Metanephros (tissue), 2 donors: ENCODE measurements at places on chromosomes 6 and 20. TPM values are rescaled to one million over a fixed set of nuclear protein-coding genes. Genes with fewer than 3 reads are reported as not detected.

ITPR3 gene
- 13.8 TPM for total RNA-seq

SMOC2 gene
- 31.0 TPM for total RNA-seq

DLL1 gene
- 16.8 TPM for total RNA-seq

KIAA0408 gene
- total RNA-seq = 5.1 TPM

THBS2 gene
- 61.5 TPM for total RNA-seq

SMLR1 gene
- 0.29 TPM for total RNA-seq

GDAP1L1 gene
- not detected for total RNA-seq

PRPH2 gene
- total RNA-seq = 3.9 TPM

GPR63 gene
- 3.2 TPM for total RNA-seq

C4A gene
- 48.4 TPM for total RNA-seq

CD24 gene
- total RNA-seq = 592 TPM

ARHGAP40 gene
- 0.53 TPM for total RNA-seq

LYRM4 gene
- total RNA-seq = 19.3 TPM

HLA-DRB5 gene
- total RNA-seq = 1.8 TPM

FYN gene
- total RNA-seq = 137 TPM

MUC22 gene
- total RNA-seq = not detected

OR2J3 gene
- not detected for total RNA-seq
